ENCODE measurements at places on chromosomes 6 and 20. TPM values are rescaled to one million over a fixed set of nuclear protein-coding genes. Genes with fewer than 3 reads are reported as not detected.
A peak's percentile ranks its signal among the peaks of the same experiment; 100 is the strongest.

Gene PROKR2
- not detected for total RNA-seq

Gene ENPP3
- total RNA-seq = 0.40 TPM

DNA sequence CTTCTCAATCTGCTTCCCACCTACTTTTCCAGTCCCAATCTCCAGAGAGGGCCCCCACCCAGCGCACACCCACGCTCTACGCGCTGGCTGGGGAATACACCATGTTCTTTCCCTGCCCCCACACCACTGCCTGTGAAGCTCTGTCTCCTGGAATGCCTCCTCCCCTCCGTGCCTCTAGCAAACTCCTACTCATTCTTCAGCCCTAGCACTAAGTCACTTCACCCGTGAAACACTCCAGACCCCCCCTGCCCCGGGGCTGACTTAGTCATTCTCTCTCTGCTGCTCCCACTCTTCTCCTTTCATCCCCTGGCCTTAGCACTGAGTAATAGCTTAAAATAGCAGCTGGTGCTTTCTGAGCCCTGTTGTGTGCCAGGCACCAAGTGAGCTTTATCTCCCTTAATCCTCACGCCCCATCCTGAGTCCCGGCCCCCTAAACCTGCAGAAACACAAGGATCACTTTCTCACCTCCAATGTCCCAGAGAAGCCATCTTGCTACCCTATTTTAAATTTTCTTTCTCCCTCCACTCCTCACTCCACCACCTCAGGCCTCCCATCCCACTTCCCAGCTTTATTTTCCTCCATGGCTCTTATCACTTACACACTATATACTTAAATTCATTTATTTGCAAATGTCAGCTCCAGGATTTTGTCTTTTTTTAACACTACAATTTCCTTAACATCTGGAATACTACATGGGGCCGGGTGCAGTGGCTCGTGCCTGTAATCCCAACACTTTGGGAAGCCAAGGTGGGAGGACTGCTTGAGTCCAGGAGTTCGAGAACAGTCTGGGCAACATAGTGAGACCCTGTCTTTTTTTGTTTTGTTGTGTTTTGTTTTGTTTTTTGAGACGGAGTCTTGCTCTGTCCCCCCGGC is 6.3 kb upstream of the PARD6B start:
- no peak for DNase-seq

DNA sequence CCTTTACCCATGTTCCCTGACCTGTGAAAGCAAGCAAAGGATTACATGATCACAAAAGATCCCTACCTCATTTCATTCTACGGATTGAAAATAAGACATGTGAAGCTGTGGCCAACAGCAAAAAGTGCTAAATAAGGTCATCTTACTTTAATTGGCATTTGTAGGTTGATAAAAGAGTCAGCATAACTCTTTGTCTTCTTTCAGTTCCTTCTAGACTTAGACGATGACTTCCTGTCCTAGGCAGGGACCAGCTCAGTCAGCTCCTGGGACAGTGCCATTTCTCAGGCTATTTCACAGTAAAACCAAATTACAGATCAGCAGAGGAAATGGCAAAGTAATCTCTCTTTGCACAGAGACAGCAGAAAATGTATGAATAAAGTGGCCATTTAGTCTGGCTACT is 480.7 kb downstream of the RFPL4B start:
- DNase-seq = peak; percentile 70

DNA sequence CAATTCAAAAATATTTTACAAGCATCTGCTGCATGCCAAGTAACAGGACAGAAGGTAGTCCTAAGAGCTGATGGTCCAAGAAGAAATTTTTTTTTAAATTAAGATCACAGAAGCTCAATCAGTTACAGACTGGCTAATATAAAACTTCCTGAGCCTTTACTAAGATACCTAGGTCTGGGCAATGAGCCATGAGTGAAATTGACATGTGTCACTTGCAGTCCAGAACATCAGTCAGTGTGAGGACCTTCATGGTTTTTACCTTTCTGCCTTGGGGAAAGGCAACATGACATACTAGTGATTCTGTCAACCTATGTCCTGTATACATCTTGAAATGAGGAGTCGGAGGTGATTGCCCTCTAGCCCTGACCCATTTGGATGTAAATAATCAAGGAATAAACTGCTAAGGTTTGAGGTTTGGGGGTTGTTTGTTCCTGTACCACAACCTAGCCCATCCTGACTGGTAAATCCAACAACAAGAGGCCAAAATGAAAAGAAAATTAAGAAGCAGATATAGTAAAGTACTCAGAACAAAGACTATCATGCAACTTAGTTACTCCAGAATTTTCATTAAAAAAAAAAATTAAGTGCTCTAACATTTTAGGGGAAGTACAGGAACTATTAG is 70.0 kb downstream of the CNKSR3 start:
- no peak for DNase-seq

DNA sequence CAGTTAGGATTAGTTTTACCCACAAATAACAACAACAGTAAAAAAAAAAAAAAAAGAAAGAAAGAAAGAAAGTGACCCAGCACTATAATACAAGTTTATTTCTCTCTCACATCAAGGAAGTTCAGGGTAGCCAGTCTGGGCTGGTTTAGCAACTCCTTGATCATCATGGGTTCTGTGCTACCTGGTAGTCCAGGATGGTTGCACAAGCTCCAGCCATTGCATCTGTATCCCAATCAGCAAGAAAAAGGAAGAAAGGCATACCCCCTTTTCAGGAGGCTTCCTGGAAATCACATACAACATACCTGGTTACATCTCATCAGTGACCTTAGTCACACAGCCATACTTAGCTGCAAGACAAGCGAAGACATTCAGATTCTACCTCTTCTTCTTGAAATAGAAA is 128.5 kb downstream of the MTHFD1L start:
- no peak for DNase-seq

DNA sequence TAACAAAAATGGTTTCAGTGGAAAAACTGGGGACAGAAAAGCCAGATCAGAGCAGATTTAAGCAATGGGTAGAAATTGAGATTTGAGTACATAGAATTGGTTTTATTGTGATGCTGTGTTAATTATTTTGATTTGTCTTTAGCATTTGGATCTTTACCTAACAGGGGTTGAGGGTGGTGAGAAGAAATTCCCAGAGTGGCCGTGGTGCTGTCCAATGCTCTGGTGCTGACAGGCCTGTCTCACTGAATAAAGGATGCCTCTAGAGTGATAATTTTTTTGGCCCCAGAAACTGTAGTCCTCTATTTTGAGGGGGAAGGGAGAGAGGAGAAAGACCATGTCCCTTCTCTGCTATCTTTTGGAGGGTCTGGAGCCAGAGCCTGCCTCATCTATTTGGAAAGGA is 79.1 kb downstream of the LYRM2 start:
- no peak for DNase-seq

DNA sequence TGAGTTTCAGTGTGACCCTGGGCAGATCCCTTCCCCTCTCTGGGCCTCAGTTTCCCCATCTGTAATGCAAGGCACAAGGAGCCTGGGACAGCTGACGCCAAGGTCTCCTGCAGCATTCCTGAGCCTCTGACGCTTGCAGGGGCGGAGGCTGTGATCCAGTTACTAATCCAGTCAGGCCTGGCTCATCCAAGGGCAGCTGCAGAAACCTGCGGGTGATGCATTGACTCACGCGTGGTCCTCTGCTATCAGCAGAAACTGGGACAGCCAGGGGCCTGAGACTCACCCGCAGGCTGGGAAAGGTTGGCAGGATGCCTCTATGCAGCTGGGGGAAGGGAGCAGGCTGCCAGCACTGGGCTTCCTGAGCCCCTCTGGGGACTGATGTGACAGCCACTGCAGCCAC is 65.0 kb upstream of the SIRPA start:
- DNase-seq = peak; percentile 45

Gene PACRG
- 0.20 TPM for total RNA-seq

DNA sequence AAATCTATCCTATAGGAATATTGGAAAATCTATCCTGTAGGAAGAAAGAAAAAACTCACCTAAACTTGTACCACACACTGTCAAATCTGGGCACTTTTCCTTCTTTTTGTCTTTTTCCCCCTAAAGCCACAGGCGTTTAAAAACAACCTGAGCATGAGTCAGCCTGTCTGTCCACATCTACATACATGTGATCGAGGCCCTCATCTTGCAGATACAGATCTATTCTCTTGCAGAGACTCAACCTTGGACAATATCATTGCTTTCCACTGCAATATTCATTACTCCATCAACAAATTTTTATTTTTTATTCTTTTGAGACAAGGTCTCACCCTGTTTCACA is 95.9 kb upstream of the IYD start:
- DNase-seq = no peak

GRCh38 chr6:142946924-142947713 is 2.1 kb upstream of the HIVEP2 start:
- DNase-seq = peak; percentile 92

DNA sequence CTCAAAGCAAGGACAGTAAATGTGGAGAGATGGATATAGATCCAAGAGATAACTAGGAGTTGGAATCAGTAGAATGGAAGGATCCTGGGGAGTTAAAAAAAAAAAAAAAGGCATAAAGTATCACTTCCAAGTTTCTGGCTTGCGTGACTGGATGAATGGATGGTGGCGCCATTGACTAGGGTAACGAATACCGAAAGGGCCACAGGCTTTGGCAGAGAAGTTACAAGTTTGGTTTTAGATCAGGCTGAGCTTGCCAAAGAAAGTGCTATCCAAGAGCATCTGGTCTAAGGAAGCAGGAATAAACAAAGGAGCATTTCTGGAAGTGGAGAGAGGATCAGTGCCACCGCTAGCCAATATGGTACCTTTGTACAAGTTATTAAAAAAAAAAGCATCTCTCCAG is 17.5 kb downstream of the L3MBTL1 start:
- DNase-seq = no peak

GRCh38 chr6:43817192-43817591 is 47.2 kb downstream of the VEGFA start:
- peak; percentile 43 for DNase-seq

Measured in lung microvascular endothelial cell (primary cell).